Stimulated activated CD4-positive, alpha-beta T cell treated with anti-CD3 and anti-CD28 coated beads, Interleukin-12 subunit alpha, Interleukin-12 subunit beta, amount 100 ng/mL, for 48 hours (primary cell): ENCODE measurements at places on chromosomes 5 and 9.

- no peak for DNase-seq
Measured at GRCh38 chr5:100668511-100668910, 133.3 kb downstream of the FAM174A start.

GRCh38 chr9:101481261-101481660 is 45.7 kb upstream of the ALDOB start:
- DNase-seq, result no peak

- DNase-seq, result no peak
Measured at GRCh38 chr5:64292611-64293215, 127.1 kb downstream of the RNF180 start.

GRCh38 chr5:88708021-88708420 is 175.0 kb downstream of the MEF2C start:
- no peak for DNase-seq

DNA sequence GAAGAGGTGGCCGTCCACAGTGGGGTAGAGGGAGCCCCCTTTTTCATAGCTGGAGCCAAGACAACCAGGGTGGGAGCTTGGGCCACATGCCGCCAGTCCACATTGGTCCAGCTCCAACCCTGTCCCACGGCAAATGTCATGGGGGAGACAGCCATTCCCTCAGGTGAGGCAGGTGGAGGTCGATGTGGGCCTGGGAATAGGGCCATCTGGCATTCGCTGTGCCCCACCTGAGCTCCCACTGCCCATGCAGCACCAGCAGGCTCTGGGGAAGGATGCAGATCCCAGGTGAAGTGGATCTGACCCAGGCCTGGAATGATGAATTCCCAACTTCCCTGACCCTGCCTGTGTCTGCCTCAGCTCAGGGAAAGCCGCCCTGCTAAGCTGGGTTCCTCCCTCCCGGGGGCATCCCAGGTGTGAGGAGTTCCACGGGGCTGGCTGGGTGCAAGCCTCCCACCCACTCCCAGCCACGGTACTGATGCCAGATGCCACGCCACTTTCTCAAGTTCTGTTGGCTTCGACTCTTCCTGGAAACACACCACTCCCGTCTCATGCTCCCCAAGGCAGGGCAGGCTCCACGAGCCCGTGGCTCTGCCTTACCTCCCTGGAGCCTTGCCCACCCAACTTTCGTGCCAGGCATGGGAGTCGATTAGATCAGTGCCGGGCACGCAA is 25.2 kb upstream of the FCN2 start:
- no peak for DNase-seq

GRCh38 chr9:86183229-86184137 is 76.0 kb downstream of the C9orf153 start:
- DNase-seq, result no peak

- no peak for DNase-seq
Measured at GRCh38 chr9:4833781-4834560, 41.2 kb downstream of the RCL1 start.

- DNase-seq, result no peak
Measured at GRCh38 chr5:80834710-80835109, 125.5 kb upstream of the RASGRF2 start.

DNA sequence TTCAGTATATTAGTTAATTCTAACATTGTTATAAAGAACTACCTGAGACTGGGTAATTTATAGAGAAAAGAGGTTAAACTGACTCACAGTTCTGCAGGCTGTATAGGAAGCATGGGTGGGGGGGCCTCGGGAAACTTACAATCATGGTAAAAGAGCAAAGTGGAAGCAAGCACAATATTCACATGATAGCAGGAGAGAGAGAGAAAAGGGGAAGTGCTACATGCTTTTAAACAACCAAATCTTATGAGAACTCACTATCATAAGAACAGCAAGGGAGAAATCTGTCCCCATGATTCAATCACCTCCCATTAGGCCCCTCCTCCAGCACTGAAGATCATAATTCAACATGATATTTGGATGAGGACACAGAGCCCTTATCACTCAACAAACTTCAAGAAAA is 324.9 kb downstream of the ZNF608 start:
- no peak for DNase-seq

GRCh38 chr9:37293664-37294524 is 128.6 kb upstream of the GRHPR start:
- no peak for DNase-seq

- DNase-seq, result no peak
Measured at GRCh38 chr9:99040911-99041582, 63.9 kb upstream of the TGFBR1 start.

GRCh38 chr5:110478895-110479294 is 247.6 kb downstream of the TMEM232 start:
- no peak for DNase-seq

GRCh38 chr5:9903801-9904200 is 273.6 kb upstream of the TAS2R1 start:
- no peak for DNase-seq

- DNase-seq, result no peak
Measured at GRCh38 chr9:97979788-97980478, 3.2 kb upstream of the ANP32B start.

- DNase-seq, result no peak
Measured at GRCh38 chr5:15510831-15511230, 10.9 kb downstream of the FBXL7 start.

DNA sequence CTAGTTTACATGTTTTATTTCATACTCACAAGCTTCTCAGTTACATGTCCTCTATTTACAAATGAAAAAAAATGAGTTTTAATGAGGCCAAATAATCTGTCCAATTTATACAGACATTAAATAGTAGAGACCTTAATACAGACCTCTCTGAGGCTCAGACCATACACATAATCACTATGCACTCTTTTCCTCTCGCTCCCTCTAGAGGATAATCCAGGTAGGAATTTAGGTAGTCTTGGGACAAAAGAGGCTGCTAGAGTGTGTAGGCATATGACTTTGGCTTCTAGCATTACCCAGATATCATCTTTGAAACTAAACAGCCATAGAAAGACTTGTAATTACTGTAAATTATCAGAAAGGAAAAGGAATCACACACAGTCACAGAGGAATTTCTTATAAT is 444.7 kb downstream of the HINT1 start:
- DNase-seq, result no peak

DNA sequence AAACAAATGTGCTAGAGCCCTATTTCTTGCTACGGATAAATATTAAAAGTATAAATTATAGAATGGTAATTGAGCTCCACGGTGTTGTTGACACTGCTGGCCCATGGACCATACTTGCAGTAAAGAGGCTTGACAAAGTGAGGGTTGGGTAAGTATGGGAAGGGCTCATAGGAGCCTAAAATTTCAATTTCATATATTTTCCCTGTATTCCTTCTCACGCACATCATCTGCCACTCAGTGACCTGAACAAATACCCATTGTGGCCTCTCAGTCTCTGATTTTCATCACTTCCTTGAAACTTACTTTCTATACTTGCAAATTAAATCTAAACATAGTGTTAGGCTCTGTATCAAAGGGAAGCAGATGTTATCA is 116.5 kb downstream of the PIK3R1 start:
- no peak for DNase-seq

GRCh38 chr5:173333925-173334661 is 5.9 kb upstream of the STC2 start:
- no peak for DNase-seq

DNA sequence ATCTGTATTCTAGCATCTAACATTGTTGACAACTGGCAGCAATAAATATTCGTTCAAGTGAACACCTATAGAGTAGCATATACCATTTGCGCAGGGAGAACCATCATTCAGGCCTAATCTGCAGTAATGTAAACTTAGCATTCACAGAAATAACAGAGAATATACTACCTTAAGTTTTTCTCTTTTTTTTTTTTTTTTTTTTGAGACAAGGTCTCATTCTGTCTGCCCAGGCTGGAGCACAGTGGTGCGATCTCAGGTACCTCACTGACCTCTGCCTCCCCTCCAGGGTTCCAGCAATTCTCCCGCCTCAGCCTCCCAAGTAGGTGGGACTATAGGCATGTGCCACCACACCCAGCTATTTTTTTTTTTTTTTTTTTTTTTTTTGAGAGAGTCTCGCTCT is 12.1 kb downstream of the UBAP2 start:
- DNase-seq, result no peak

DNA sequence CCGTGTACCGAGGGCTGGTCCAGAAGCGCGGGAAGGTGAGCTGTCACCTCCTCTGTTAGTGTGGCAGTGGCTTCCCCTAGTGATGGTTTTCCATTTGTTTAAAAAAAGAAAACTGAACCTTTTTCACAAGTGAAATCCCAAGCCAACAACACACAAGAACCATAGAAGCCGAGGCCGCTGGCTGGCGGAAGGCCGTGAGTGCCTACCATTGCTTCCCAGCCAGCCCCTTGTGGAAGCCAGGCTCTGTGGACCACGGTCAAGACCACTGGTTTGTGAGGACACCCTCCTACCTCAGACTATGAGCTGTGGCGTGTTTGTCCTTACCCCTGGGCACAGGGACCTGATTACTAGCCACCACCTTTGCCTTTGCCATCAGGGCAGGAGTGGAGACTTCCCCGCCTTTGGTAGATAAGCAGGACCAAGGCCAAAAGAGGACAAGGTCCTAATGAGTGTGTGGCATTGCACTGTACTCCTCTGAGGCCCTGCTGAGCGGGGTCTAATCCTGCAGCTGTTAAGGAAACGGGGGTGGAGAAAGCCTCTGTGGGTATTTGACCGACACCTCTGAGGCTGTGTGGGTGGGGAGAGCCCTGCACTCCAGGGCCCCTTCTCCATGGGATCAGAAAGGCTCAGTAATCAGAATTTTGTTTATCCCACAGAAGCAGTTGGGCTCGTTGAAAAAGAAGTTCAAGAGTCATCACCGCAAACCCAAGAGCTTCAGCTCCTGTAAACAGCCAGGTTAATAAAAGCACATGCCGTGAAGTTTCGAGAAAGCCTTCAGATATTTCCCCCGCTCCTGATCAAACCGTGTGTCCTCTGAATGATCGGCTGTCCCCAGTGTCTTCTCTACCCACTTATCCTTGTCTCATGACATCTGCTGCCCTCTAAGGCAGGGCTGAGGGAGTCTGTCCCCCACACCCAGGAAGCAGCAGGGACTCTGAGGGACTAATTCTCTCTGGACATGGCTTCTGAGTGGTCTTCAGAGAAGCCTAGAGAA is 4.3 kb downstream of the SURF2 start:
- DNase-seq, result no peak

- no peak for DNase-seq
Measured at GRCh38 chr9:88826771-88827181, 164.5 kb upstream of the S1PR3 start.

DNA sequence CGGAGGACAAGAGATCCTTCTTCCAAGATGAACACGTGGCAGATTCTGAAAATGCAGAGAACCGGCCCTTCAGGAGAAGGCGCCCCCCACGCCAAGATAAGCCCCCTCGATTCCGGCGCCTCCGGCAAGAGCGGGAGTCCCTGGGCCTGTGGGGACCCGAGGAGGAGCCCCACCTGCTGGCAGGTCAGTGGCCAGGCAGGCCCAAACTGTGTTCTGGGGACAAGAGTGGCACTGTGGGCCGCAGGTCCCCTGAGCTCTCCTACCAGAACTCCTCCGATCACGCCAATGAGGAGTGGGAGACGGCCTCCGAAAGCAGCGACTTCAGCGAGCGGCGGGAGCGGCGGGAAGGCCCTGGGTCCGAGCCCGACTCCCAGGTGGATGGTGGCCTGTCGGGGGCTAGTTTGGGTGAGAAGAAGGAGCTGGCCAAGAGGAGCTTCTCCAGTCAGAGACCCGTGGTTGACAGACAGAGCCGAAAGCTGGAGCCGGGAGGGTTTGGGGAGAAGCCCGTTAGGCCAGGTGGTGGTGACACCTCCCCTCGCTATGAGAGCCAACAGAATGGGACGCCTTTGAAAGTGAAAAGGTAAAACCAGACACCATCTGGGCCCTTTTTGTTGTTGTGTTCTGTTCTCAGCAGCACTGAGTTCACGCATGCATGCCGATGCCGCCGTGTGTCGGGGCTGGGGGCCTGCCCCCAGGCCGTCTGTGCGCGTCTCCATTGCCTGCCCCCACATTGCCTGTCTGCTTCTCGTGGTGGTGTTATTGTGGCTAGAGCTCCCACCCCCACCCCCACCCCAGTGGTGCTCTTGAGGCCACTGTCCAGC is 26.6 kb upstream of the POMT1 start:
- no peak for DNase-seq

DNA sequence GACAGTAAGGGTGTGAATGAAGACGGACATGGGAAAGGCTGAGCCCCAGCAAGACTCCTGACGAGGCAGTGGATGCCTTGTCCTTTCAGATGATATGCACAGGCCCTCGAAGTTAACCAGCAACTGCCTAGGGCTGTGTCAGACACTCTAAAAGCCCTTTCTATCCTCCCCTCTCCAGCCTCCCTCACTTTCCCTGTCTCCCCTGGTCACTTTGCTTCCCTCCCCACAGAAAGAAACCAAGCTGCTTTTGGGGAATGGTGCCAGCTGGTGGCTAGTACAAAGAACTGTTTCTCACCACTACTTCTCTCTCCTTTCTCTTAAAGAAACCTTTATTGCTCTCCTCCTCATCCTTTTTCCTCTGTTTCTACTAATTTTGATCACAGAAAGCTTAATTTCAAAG is 21.4 kb downstream of the LHFPL2 start:
- no peak for DNase-seq

- no peak for DNase-seq
Measured at GRCh38 chr5:89545076-89545475, 662.1 kb upstream of the MEF2C start.

- DNase-seq, result no peak
Measured at GRCh38 chr5:149939546-149939945, 5.0 kb downstream of the PDE6A start.

GRCh38 chr9:90296539-90296938 is 346.1 kb downstream of the DIRAS2 start:
- DNase-seq, result no peak

DNA sequence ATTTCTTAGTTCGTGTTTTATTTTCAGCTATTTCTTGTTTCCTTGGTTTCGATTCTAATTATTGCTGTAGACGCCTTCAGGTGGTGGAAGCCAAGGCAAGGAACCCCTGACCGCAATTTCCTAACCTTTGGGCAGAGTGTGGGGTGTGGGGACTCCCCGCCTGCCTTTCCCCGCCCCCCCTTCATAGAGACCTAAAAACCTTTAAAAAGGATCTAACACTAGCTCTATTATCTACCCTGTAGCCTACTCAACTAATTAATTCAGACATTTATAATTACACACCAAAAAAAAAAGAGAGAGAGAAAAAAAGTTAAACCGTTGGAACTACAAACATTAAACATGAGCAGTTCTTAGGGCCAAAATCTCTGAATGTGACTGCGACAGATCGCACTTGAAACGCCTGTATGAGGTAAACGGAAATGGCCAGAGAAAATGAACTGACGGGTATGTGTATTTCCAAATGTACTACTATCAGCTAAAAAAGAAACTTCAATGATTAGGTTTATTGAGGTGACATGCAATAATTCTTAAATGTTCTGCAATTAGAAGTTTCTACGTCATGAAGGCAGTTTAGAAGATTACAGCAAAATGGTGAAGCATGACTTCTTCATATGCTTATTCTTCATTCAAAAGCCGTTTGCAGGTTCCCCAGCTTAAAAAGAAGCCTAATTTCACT is 19.0 kb upstream of the FER start:
- DNase-seq, result peak; percentile 21

- no peak for DNase-seq
Measured at GRCh38 chr5:67431191-67431590, 234.6 kb upstream of the CD180 start.

GRCh38 chr9:82539146-82539545 is 523.8 kb downstream of the RASEF start:
- DNase-seq, result no peak

- DNase-seq, result no peak
Measured at GRCh38 chr9:2623288-2624050, 1.9 kb downstream of the VLDLR start.

- no peak for DNase-seq
Measured at GRCh38 chr5:175457466-175457865, 13.5 kb upstream of the DRD1 start.

GRCh38 chr5:57410374-57411320 is 72.0 kb downstream of the ACTBL2 start:
- no peak for DNase-seq
